Fibroblast of skin of abdomen (primary cell): ENCODE measurements at places on chromosomes 5 and 9.

GRCh38 chr9:121321016-121321503 is 49.0 kb downstream of the STOM start:
- peak; percentile 11 for DNase-seq

DNA sequence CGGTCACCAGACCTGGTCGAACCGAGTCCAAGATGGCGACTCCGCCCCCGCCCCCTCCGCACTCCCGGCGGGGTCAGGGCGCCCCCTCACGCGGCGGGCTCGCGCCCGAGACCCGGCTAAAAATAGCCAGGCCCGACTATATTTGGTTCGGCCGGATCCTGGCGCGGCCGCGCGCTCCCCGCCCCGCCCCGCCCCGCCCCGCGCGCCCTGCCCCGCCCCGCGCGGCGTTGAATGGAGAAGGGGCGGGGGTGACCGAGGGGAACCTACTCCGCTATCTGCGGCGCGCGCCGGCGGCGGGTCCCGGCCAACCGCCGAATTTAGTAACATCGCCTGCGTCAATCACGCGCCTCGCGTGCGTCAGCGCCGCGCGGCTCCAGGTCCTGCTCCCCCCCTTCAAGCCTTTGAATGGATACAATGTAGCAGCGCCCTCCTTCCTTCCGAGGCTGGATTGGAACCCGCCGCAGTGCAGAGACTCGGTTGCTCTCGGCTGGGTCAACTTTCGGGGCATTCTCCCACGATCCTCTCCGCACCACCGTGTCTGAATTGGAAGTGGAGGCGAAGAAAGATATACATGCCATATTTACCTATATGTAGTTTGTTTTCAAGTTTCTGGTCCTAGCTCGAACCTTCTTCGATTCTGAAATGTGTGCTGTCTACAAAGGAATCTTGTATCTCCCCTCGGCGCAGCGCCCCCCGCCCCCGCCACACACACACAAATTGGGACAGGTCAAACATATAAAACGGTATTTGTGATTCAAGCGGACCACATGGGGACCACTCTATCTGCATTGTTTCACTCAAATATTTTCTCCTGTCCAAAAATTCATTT is 1.6 kb upstream of the NR4A3 start:
- DNase-seq: peak; percentile 95

DNA sequence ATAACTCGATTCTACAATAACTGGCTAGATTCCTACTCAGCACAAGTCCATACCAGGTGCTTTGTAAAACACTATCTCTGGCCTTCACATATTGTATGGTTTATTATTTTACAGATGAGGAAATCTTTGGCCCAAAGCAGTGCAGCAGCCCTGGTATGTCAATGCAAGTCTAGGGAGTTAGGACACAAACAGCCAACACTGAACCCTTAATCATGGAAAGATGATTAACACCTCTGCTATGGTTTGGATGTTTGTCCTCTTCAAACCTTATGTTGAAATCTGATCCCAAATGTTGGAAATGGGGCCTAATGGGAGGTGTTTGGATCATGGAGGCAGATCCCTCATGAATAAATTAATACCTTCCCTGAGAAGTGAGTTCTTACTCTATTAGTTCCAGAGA is 76.6 kb downstream of the MAPKAP1 start:
- DNase-seq: peak; percentile 51

DNA sequence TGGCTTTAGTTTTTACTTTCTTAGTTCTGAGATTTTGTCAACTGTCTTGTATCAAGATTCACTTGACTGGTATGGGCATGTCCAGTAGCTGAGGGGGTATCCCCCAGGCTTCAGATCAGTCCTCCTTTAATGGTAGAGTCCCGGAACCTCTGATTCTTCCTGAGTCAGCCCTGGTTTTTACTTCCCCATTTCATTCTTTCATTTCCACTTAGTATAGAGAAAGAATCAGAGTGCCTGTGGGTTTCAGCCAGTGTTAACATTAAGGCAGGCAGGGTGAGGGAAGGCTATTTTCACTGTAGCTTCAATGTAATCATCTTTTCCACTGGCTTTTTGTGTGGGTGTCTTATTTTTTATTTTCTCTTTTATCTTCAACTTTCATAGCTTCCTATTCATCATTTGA is 8.3 kb upstream of the COMMD10 start:
- no peak for DNase-seq
